ENCODE measurements at places on chromosomes 2 and 18.

DNA sequence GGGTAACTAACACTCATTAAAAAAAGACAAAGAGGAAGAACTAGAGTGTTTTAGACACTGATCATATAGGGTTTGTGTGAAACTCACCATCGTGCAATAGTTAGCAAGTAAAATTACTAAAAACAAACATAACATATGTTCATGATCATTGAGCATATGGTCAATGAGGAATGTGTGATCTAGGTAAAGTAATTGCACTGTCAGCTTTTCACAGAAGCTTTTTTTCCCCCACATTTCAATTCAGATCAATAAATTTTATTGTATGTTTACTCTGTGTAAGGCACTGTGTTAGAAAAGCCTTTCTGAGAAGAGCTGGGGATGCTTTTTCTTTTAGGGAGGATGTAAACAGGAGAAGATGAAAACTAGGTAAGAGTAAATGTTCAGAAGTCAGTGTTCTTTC is 348.2 kb downstream of the LRP1B start:
- H3K4me1 ChIP-seq, result no peaks in the 10 kb centered on the region
- H3K27me3 ChIP-seq, result no peaks in the 10 kb centered on the region
- no peak overlapping the region for H3K4me3 ChIP-seq
- no peaks in the 10 kb centered on the region for H3K36me3 ChIP-seq

DNA sequence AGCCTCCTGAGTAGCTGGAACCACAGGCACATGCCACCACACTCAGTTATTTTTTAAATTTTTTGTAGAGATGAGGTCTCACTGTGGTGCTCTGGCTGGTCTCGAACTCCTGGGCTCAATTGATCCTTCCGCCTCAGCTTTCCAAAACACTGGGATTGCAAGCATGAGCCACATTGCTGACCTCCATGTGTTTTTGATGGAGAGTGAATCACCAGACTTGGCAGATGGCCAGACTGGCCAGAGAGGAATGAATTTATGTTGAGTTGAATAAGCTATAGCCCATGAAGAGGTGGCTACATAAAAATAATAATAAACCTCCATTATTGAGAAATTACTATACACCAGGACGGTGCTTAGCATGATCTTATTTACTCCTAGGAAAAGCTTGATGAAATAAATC is 91.5 kb downstream of the MREG start:
- no peaks in the 10 kb centered on the region for H3K27me3 ChIP-seq
- no peaks in the 10 kb centered on the region for H3K36me3 ChIP-seq
- DNase-seq, result peak; percentile 63

DNA sequence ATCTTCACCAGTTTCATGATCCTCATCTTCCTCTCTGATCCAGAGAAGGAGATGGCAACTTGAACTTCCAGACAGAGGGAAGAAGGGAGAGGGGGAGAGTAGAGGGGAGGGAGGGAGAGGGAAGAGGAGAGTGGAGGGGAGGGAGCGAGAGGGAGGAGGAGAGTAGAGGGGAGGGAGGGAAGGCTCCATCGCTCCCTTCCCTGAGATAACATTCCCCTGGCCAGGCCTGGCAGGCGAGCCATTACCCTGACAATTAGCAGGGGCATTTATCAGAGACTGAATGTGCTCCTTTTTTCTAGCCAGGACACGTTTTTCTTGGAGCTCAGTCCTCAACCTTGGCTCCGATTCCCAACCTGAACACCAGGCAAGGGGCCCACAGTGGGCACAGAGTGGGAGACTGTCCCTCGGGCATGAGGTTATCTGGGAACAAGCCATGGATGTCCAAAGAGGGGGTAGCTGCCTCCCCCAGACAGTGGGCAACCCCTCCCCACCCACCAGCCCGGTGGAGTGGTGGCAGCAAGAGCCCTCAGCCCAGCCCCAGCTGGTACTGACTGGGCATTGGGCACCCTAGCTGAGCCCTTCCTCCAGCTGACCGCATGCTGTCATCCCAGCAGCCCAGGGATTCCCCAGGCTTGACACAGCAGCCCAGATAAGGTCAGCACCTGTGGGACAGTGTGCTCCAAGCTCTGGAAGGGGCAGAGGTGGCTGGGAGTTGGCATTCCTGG is 81.8 kb downstream of the TNS1 start:
- H3K27me3 ChIP-seq, result no peaks in the 10 kb centered on the region
- peaks cover 53% of the 10 kb centered on the region for H3K4me1 ChIP-seq
- peak; percentile 84 for DNase-seq

- no peak overlapping the region for H3K27ac ChIP-seq
- no peak for DNase-seq
- no peak overlapping the region for H3K4me3 ChIP-seq
- H3K27me3 ChIP-seq, result no peaks in the 10 kb centered on the region
Measured at GRCh38 chr18:72456802-72457201, 87.3 kb downstream of the CBLN2 start.

- no peaks in the 10 kb centered on the region for H3K27me3 ChIP-seq
- H3K36me3 ChIP-seq, result no peaks in the 10 kb centered on the region
- DNase-seq, result no peak
- no peaks in the 10 kb centered on the region for H3K4me1 ChIP-seq
- no peak overlapping the region for H3K27ac ChIP-seq
- H3K4me3 ChIP-seq, result no peak overlapping the region
Measured at GRCh38 chr2:15788455-15788829, 151.9 kb upstream of the MYCN start.

- DNase-seq, result no peak
- no peaks in the 10 kb centered on the region for H3K4me1 ChIP-seq
- H3K27me3 ChIP-seq, result no peaks in the 10 kb centered on the region
- H3K4me3 ChIP-seq, result no peak overlapping the region
- H3K27ac ChIP-seq, result no peak overlapping the region
- H3K36me3 ChIP-seq, result peaks cover 39% of the 10 kb centered on the region
Measured at GRCh38 chr18:13051159-13051558, 60.0 kb downstream of the CEP192 start.

DNA sequence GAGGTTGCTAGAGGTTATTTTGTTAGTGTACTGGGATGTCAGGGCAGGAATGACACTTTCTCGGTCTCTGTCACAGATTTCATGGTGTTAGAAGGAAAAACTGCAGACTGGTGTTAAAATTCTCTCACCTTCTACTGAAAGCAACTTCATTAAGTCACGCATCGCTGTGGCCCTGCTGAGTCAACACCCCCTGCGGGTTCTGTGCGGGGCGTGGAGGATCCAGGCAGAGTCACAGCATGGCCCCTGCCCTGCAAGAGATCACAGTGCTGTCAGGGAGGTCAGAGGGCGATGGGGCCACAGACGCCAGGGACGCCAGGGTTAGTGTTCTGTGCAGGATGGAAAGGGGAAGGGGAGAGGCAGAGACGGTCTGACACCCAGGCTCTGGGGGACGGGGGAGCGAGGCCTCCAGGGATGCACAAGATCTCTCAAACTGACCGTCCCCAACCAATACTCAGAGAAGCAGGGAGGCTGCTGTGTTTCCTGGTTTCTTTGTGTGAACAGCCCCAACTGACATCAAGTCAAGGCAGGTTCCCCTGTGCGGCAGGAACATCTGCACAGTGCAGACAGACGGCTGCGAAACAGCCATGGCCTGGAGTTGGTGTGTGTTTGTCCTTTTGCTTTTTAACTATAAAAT is 354.9 kb upstream of the SALL3 start:
- H3K27ac ChIP-seq, result no peak overlapping the region
- no peak for DNase-seq
- H3K4me1 ChIP-seq, result peaks cover 11% of the 10 kb centered on the region
- H3K27me3 ChIP-seq, result no peaks in the 10 kb centered on the region
- H3K4me3 ChIP-seq, result no peak overlapping the region
- H3K36me3 ChIP-seq, result no peaks in the 10 kb centered on the region

- H3K27me3 ChIP-seq, result no peaks in the 10 kb centered on the region
- no peak for DNase-seq
- H3K4me1 ChIP-seq, result no peaks in the 10 kb centered on the region
- H3K36me3 ChIP-seq, result no peaks in the 10 kb centered on the region
Measured at GRCh38 chr18:63872586-63872985, 14.9 kb upstream of the SERPINB2 start.

- H3K27me3 ChIP-seq, result no peaks in the 10 kb centered on the region
- no peak for DNase-seq
- no peaks in the 10 kb centered on the region for H3K36me3 ChIP-seq
- no peak overlapping the region for H3K4me3 ChIP-seq
- H3K27ac ChIP-seq, result no peak overlapping the region
Measured at GRCh38 chr2:56034258-56034657, 110.7 kb upstream of the EFEMP1 start.

DNA sequence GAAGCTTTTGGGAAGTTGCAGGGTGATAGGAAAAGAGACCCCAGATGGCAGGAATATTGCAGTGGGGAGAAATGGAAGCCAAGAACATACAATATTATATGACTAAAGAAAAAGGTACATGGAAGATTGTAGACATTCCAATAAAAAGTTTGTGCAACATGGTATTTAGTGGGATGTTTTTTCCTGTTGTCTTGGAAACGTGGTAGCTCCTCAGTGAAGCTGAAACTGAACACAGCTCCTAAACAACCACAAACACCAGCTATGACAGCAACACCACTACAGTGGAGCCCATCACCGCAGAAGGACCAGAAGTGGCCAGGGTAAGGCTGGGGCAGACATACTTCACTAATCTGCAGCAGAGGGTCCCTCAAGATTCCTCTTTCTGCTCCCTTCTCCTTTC is 246.8 kb downstream of the CDH20 start:
- no peaks in the 10 kb centered on the region for H3K27me3 ChIP-seq
- no peak overlapping the region for H3K4me3 ChIP-seq
- DNase-seq, result peak; percentile 58
- peaks cover 3% of the 10 kb centered on the region for H3K4me1 ChIP-seq
- H3K36me3 ChIP-seq, result no peaks in the 10 kb centered on the region
- H3K27ac ChIP-seq, result no peak overlapping the region

DNA sequence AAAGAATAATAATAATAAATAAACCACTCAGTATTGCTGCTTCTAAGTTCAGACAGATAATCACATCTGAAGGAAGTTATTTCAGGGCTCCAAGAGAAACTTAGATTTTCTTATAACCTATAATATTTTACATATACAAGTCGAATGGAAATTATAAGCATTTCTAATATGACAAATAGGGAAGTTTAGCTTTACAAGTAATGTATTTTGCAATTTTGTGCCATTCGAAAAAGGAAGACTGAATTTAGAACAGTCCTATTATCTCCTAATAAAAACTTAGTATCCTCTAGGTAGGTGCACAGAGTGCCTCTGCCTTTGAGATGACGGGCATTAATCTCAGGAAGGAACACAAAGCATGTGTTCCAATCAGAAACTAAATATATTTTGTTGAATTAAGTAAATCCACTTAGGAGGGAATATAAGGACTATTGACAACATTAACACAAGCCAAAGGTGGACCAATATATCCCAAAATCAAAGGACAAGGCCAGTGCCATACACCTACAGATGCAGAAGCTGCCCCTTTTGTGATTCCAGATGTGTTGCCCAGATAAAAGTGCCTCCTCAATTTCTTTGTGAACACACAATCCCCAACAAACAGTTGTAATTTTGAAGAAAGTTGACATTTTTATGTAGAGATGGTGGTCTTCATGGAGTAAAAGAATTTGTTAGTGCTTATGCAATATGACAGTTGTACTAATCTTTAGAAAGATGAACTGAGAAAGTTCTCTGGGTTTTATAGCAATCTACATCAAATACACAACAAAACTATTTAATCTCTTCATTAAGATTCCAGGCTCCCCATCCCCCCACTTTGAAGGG is 36.6 kb downstream of the PTCD3 start:
- no peak overlapping the region for H3K27ac ChIP-seq
- no peaks in the 10 kb centered on the region for H3K27me3 ChIP-seq
- no peak for DNase-seq
- no peaks in the 10 kb centered on the region for H3K4me1 ChIP-seq
- no peak overlapping the region for H3K4me3 ChIP-seq

DNA sequence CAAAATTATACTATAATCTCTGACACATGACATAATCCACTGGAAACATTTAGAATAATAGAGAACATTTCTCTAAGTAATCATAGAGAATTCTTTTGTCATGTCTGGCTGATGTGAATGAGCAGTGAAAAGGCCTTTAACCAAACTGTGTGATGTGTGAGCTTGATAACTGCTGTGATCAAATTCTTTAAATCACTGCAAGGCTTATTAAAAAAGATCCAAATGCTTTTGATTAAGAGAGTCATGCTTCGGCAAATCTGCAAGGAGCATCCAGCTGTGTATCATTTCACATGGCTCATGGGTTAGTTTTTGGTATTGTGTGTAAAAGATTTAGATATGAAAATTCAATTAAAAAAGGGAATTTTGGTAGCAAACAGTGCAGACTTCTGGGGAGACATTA is 58.6 kb upstream of the TFPI start:
- no peaks in the 10 kb centered on the region for H3K36me3 ChIP-seq
- H3K27me3 ChIP-seq, result no peaks in the 10 kb centered on the region
- no peak overlapping the region for H3K27ac ChIP-seq
- H3K4me1 ChIP-seq, result no peaks in the 10 kb centered on the region
- no peak for DNase-seq

DNA sequence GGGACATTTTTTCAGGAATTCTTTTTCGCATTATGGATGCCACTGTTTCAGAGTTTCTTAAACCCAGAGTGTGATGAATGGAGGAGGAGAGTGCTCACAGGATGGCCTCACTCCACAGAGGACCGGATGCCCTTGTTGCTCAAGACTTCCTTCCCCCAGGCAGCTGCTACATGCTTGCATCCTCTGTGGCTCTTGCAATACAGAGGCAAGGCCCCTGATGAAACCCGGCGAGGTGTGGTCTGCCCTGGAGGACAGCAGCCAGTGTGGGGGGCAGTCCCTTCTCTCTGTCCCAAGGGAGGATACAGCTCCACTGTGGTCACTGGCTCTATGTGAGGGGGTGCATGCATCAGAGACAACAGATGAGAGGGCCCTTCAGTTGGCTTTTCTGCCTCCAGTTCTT is 109.6 kb downstream of the SH3RF3 start:
- no peaks in the 10 kb centered on the region for H3K36me3 ChIP-seq
- peak overlapping the region; percentile 78 for H3K27ac ChIP-seq
- peaks cover 16% of the 10 kb centered on the region for H3K4me1 ChIP-seq
- DNase-seq, result peak; percentile 72

DNA sequence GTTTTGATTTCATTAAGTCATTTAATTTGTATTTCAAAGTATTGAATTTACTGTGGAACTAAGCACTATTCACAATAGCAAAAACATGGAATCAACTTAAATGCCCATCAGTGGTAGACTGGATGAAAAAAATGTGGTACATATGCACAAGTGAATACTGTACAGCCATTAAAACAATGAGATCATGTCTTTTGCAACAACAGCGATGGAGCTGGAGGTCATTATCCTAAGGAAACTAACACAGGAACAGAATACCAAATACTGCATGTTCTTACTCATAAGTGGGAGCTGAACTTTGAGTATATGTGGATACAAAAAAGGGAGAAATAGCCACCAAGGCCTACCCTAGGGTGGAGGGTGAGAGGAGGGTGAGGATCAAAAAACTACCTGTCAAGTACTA is 164.4 kb downstream of the BABAM2 start:
- no peak overlapping the region for H3K27ac ChIP-seq
- H3K36me3 ChIP-seq, result no peaks in the 10 kb centered on the region
- H3K4me3 ChIP-seq, result no peak overlapping the region
- H3K27me3 ChIP-seq, result no peaks in the 10 kb centered on the region

GRCh38 chr2:72963423-72964145 is 46.3 kb downstream of the EMX1 start:
- peaks cover 6% of the 10 kb centered on the region for H3K36me3 ChIP-seq
- no peaks in the 10 kb centered on the region for H3K27me3 ChIP-seq
- H3K27ac ChIP-seq, result no peak overlapping the region
- no peak for DNase-seq
- no peaks in the 10 kb centered on the region for H3K4me1 ChIP-seq
